Activated CD4-positive, alpha-beta memory T cell treated with anti-CD3 and anti-CD28 coated beads for 36 hours (primary cell): ENCODE measurements at places on chromosomes 2 and 18.

DNA sequence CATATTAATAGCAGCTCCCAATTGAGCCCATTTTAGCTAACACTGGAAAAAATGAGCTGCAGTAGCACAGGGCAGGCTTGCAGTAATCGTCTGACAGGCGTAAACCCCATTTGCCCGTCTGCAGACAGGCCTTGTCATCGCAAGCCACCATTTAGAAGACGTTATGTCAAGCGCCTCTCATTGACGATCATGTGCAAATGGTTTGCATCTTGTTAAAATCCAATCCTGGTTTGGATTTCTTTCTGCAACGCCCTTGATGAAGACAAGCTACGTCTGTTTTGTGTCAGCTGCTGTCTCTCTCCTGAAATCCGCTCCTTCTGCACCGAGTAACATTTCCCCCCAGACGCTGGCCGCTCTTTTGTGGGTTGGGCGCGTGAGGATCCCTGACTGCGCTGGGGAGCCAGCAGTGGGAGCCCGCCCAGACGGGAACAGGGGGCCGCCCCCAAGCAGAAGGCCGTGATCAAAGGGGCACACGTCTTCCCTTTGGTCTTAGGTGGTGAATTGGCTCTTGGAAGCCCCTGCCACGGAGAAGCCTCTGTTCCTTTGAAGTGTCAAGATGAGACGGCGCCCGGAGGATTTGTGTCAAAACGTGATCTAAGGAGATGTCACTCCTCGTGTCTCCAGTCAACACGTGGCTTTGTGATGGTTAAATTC lies 84.2 kb upstream of the GPC1 start:
- no peak for DNase-seq

DNA sequence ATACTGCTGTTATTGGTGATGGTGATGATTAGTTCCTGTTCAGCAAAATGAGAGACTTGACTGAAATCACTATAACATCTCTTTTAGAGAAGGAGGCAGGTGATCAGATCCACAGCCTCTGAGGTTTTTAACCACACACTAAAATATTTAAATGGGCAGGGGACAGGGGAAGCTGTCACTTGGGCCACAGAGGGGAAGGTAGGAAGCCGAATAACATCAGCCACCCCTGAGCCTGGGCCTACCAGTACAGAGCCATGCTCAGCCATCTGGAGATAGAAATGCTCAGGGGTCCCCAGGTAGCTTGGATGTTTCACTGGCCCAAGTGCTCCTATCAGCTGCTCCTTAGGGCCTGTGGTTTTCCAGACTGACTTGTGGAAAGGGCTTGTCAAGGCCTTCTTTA lies 122.3 kb downstream of the MRO start:
- DNase-seq, result no peak

DNA sequence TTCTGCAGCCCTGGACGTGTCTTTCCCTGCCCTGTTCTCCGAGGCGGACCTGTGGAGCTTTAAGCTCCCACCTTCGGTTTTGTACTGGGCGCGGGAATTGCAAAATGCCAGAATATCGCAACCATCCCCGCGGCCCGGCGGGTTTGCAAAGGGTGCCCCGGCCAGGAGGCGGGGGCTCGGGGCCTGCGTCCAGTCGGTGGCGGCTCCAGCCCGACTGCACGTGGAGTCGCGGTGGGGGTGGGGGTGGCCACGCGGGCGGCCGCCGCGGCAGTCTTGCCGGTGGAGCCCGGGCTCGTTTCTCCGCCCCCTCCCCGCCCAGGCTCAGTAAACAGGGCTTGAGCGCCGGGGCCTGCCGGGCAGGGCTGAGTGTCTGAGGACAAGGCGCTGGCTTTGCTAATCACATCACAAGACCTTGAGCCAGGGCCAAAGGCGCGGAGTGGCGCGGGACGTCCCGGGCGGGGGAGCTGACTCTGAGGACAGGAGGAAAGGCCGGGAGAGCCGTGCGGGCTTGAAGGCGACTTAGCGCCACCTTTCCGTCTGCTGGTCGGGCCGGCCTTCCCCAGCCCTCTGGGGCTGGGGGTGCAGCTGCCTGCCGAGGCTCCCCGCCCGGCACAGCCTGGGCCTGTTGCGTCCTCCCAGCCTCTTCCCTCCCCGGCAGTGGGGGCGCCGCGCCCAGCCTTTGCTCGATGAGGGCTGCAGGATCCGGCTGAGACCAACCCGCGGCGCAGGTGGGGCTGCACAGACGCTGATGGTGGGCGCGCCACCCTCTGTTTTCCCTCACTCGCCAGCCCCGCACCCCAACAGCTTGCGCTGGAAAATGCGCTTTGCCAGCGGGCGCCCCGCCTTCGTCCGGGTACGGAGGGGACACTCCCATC lies 786 bp upstream of the ZFP36L2 start:
- peak; percentile 74 for DNase-seq

GRCh38 chr2:161402297-161402696 lies 13.8 kb upstream of the TBR1 start:
- DNase-seq, result no peak

DNA sequence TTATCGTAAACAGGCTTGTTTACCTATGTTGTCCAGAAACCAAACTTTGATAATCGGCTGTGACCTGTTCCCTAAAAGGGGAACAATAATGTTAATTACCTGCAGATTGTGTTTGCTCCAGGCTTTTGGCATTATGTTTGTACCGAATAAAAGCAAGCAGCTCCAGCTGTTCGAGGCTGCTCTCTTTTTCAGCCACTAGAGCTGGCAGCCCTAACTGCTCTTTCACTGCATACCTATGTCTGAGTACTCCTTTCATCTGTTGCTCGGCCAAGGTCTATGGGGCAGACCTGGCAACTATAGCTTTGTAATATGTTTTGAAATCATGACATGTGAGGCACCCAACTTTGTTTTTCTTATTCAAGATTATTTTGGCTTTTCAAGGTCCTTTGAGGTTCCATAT lies 77.8 kb upstream of the EHBP1 start:
- no peak for DNase-seq

- DNase-seq, result no peak
These were observed 43.0 kb downstream of the EVA1A start for GRCh38 chr2:75517547-75518230.

GRCh38 chr2:197673606-197674005 lies 1.8 kb downstream of the RFTN2 start:
- DNase-seq, result no peak

DNA sequence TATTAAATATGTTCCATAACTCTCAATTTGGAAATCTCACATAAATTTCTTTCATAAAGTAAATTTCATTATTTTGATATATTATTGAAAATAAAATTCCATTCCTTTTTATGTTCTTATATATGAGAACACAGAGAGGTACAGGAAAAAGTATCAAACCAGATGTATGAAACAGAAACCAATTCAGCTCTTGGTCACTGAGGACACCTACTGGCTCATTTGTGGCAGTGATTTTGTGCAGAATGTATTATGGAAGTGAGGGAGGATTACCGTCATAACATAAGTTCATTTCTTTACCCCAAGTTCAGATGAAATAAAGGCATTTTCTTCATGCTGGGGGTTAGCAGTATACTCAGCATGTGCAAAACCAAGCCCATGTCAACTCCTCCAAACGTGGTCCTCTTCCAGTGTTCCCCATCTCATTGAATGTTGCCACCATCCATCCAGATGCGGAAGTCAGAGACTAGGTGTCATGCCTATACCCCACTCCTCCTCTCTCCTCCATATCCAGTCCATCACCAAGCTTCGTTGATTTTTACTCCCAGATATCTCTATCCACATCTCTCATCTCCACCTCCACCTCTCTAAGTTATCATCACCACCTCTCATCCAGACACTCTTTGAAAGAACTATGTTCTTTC lies 41.7 kb upstream of the MALL start:
- DNase-seq, result peak; percentile 33

GRCh38 chr18:77567205-77567604 lies 317.6 kb downstream of the GALR1 start:
- no peak for DNase-seq

DNA sequence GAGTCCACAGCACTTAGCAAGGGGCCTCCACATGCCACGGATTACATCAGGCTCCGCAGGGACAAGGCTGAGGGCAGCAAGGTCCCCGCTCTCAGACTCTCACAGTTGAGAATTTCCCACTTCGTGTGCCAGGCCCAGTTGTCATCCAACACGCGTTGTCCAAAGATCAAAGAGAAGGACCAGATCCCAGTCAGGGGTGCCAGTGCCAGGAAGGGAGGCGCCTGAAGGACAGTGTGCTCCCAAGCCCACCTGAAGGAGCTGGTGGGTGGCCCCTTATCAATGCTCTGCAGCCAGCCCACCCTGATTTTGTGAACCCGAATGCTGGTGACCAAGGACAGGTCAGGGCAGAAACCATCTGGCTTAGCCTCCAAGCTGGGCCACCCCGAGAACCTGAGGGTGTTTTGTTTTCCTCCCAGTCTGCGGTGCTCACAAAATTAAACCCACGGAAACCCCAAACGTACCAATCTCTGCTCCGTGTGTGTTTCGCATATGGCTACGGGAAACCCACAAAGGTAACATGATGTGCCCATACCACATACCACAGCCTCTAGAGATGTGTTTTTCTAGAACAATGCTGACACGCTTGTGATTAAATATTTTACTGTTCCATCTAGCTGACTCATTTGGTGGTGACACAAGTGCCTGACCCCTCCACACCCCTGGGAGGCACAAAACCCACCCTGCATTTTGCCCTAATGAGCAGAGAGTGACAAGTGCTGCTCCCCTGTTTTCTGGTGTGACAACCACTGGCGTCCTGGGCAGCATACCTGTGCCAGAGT lies 24.5 kb downstream of the CRACDL start:
- DNase-seq, result peak; percentile 32

GRCh38 chr2:149629026-149629425 lies 41.5 kb upstream of the MMADHC start:
- DNase-seq, result no peak

DNA sequence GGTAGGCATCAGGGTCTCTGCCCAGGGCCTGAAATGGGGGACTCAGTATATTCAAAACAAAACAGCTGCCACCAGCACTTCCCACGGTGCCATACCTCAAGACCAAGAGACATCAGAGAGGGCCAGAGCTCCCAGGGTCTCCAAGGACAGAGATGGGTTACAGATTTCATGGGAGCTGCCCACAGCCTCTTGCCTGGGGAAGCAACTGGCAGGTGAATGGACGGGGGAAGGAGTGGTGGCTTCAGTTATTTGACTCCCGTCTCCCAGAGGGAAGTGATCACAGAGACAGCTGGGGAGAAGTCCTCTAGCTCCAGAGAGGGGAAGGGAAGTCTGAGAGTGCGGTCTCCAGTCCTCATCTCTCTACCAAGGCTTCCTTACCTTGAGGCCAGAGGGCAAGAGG lies 15.8 kb upstream of the SFXN5 start:
- no peak for DNase-seq

DNA sequence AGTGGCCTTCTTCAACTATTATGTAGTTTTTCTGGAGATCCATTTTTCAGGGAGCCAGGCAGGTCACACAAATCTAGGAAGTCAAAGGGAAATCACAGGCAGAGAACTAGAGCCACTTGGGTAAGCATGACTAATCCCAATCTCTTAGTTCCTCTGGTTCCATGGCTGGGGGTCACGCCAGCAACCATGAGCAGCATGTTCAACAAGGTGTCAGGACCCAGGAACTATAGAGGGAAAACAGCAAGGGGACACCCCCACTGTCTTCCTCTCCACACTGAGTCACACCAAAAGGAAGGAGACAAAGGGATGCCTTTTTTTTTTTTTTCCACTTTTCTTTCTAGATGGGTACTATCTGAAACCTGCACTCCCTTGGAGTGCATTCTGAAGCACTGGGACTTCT lies 250.9 kb downstream of the OTX1 start:
- no peak for DNase-seq

DNA sequence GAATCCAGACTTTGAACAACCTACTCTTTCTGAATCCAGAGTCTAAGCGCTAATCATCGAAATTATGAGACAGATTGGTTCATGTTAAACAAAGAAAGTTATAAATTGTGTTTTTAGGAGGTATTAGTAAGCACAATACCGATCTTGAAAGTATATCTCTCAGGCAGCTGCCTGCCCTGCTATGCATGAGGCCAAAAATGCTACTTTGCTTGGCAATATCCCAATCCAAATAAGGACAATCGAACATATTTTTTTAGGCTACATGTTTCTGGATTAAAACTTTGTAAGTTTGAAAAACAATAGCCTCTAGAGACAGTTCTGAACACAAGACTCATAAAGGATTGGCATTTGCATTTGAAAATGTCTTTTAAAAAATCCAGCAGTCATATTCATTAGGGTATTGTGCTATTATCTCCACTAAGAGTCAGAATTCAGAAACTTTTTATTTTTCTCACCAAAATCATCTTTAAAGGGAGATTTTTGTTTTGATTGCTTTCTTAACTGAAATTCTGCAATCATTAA lies 167.1 kb downstream of the PDE1A start:
- DNase-seq, result no peak

DNA sequence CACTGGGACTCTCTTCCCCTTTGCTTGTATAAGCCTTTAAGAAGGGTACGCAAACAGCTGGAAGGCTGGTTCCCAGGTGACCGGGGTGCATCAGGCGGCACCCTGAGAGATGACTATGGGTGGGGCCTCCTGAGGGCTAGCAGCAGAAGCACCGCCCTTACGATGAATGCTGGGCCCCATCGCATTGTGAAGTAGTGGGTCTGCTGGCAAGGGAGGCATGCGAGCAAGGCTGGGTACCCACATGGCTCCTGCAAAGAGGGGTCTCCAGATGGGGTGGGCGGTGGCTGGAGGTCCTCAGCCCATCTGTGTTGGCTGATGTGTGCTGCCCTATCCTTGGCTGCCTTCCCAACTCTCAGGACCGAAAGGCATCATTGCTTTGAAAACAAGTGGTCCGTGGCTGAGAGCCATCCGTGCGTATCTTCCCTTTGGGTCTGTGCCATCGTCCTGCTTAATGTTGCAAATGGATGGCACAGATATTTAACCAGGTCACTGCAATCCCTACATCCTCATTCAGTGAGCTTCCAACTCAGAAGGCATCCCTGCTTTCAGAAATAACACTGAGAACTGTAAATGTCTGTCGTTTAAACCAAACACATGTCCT lies 83.5 kb upstream of the GPC1 start:
- DNase-seq, result no peak

DNA sequence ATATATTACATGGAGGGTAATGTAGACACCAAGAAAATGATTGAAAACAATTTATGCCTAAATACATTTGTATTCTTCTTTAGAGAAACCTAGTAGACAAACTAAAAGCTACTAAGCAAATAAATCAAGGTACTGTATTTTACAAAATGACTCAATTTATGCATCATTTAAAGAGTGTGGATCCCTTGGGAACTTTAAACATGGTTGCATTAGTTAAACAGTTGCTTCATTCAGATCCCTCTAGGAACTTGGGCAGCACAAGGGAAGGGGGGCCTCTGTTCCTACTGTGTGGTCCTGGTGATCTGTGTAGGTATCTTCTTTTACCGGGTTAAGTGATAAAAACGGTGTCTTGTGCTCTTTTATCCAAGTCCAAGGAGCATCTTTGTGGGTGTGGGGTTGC lies 31.5 kb upstream of the ATP8B1 start:
- no peak for DNase-seq
